Skin of body (tissue), 3 donors: ENCODE measurements at places on chromosomes 1 and 21.

- DNase-seq: no peak
These were observed 251.7 kb upstream of the DPYD start for GRCh38 chr1:98172578-98172977.

DNA sequence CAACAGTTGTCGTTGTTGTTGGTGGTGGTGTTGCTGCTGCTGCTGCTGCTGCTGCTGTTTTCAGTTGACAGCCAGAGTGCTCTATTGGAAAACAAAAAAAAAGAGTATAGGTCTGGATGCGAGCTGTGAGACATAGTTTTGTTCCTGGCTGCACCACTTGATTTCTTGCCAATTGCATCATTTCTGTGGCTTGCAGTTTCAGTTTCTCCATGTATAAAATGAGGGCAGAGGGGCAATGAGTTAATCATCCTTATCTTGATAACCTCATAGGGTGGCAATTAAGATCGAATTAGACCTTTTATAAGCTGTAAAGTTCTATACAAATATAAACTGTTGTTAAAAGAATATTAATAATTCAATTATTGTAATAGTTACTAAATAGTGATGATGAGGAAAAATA, 156.7 kb downstream of the DMRTA2 start:
- peak; percentile 65 for DNase-seq

GRCh38 chr21:26118938-26119540, 51.5 kb downstream of the APP start:
- DNase-seq: no peak

DNA sequence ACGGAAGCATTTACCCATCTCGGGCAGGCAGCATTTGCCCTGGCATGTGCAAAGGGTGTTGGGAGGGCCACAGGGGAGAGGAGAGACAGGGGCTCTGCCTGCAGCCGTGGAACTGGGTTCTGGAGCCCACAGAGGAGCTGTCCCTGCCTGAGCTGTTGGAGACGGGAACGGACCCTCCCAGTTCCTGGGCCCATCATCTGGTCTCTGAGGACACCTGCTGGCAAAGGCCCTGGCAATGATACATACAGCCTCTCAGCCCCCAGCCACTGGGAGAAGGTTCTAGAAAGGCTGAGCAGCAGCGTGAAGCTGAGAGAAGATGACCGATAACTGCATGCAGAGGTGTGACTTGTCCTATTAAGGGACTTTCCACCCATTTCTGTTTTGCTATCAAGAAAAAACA, 31.4 kb downstream of the FAAP20 start:
- DNase-seq: no peak

DNA sequence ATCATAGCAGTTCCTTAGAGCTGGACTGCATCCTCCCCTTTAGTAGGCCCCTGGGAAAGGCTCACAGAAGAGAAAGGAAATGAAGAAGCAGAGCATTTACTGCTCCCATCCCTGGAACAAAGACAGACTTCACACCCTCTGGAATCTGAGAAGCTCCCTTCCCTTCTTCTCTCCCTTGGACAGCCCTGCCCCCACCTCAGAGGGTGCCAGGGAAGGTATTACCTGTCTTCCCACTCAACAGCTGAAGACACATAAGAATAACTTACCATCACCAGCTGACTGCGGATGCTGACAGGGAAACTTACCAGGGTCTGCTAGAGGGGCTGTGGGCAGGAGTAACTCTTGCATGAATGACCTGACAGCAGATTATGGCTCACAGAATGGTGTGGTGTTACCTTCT, 14.1 kb upstream of the FAAH start:
- no peak for DNase-seq

DNA sequence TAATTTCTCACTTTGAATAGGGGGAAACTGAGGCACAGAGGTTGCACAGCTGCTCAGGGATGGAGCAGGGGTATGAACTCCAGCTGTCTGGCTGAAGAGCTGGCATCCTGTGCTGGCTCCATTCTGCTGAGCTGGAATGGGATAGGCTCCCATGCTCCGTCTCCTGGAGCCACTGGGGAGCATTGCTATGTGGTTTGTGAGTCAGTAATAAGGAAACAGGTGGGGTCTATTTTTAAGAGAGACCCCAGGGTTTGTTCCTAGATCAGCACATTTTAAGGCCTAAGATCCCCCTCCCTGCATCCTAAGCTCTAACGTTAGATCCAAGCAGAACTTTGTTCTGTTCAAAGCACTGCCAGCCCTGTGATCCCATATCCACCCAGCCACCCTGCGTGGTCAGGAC, 72.2 kb downstream of the LACTBL1 start:
- no peak for DNase-seq

DNA sequence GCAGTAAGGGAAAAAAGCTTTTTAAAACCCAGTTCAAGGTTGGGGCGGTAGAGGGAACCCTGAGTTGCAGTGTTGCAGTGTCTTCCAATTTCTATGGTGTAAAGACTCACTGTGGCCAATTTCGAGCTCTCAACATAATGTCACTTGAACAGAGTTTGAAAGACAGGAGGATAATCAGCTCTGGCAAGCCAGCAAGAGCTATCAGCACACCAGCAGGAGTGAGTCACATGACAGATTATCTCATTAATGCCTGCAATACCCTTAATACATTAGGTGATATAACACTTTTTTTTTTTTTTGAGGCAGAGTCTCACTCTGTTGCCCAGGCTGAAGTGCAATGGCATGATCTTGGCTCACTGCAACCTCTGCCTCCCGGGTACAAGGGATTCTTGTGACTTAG, 22.8 kb downstream of the SLC9C2 start:
- DNase-seq: no peak

DNA sequence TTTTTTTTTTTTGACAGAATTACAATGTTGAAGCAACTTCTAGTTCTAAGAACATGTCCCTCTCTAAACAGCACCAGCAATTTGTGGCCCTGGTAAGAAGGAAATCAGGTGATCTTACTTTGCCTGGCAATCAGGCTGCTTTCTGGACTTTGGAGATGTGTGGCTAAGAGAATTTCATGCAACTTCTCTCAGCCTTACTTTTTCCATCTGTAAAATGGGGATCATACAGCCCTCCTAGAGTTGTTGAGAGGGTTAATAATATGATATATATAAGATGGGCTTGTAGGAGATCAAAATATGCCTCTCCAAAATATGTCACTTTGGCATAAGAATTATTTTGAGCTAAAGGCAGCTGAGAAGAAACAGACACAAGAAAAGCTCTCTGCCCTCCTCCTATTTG, 92.0 kb downstream of the SLC25A24 start:
- DNase-seq: no peak

- DNase-seq: no peak
These were observed 52.6 kb upstream of the RC3H1 start for GRCh38 chr1:174074757-174075156.

DNA sequence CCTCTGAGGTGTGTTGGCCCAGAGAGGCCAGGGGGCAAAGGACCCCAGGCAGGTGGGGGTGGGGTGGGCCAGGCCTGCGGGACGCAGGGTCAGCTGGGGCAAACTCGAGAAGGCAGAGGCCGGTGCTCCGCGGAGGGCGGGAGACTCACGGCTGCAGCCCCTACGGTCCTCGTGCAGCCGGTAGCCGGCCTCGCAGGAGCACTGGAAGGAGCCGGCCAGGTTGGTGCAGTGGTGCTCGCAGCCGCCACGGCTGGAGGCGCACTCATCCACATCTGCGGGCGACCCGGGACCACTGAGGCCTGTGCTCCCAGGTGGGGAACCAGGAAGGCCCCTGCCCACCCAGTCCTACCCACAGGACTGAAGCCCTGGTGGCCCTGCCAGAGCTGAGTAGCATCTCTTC, 55.3 kb downstream of the ARHGEF16 start:
- no peak for DNase-seq
